Right lobe of liver (tissue), 6 donors: ENCODE measurements at places on chromosomes 2 and 18. TPM values are rescaled to one million over a fixed set of nuclear protein-coding genes. Genes with fewer than 3 reads are reported as not detected.
A peak's percentile ranks its signal among the peaks of the same experiment; 100 is the strongest.

Gene PLCD4
- total RNA-seq = 0.88 TPM

GRCh38 chr2:232439758-232440135 lies 16.2 kb upstream of the ALPI start:
- no peak overlapping the region for H3K4me3 ChIP-seq
- H3K27ac ChIP-seq = no peak overlapping the region
- no peaks in the 10 kb centered on the region for H3K27me3 ChIP-seq

- DNase-seq = no peak
- H3K36me3 ChIP-seq = no peaks in the 10 kb centered on the region
- no peaks in the 10 kb centered on the region for H3K27me3 ChIP-seq
- H3K4me3 ChIP-seq = no peak overlapping the region
- no peaks in the 10 kb centered on the region for H3K4me1 ChIP-seq
- no peak overlapping the region for H3K27ac ChIP-seq
Measured at GRCh38 chr2:169599568-169599967, 15.4 kb downstream of the PPIG start.

GRCh38 chr18:59957957-59958356 lies 58.2 kb downstream of the PMAIP1 start:
- H3K36me3 ChIP-seq = no peaks in the 10 kb centered on the region
- no peak overlapping the region for H3K27ac ChIP-seq
- peak; percentile 30 for DNase-seq
- no peaks in the 10 kb centered on the region for H3K4me1 ChIP-seq

DNA sequence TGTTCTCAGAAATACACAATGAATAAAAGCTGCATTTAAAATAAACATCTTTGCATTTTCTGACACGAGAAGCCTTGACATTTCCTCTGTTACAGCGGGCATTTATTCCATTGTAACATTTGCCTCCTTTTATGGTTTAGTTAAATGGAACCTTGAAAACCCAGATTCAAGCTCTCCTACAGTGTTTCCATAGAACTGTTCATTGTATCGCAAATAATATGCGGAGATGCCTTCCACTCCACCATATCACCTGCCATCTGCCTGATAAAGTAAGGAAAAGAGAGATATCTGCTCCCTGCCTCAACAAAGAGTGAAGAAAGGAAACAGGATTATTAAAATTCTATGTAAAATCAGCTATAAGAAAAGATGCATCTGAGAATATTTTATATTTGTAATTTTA lies 69.8 kb downstream of the CDH19 start:
- DNase-seq = no peak
- no peak overlapping the region for H3K27ac ChIP-seq
- H3K36me3 ChIP-seq = no peaks in the 10 kb centered on the region

DNA sequence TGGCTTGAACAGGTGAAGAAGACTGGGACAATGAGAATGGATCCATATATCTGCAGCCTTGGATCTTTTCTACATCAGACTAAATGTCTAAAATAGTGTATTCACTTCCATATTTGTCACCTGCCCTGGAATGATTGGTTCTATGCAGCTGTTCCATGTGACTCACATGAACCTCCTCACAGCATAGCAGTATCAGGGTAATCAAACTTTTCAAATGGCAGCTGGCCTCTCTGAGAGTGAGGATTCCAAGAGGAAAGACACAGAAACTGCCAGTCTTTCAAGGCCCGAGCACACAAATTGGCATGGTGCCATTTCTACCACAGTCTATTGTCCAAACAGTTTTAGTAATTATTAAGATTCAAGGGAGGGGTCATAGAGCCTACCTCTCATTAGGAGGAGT lies 859.3 kb downstream of the BCL11A start:
- DNase-seq = no peak
- no peaks in the 10 kb centered on the region for H3K4me1 ChIP-seq
- H3K27me3 ChIP-seq = no peaks in the 10 kb centered on the region
- H3K27ac ChIP-seq = no peak overlapping the region
- no peaks in the 10 kb centered on the region for H3K36me3 ChIP-seq
- H3K4me3 ChIP-seq = no peak overlapping the region
